ENCODE measurements at places on chromosomes 6 and 20.

- DNase-seq: no peak
Observed at GRCh38 chr6:139676718-139677117, 302.3 kb upstream of the CITED2 start.

DNA sequence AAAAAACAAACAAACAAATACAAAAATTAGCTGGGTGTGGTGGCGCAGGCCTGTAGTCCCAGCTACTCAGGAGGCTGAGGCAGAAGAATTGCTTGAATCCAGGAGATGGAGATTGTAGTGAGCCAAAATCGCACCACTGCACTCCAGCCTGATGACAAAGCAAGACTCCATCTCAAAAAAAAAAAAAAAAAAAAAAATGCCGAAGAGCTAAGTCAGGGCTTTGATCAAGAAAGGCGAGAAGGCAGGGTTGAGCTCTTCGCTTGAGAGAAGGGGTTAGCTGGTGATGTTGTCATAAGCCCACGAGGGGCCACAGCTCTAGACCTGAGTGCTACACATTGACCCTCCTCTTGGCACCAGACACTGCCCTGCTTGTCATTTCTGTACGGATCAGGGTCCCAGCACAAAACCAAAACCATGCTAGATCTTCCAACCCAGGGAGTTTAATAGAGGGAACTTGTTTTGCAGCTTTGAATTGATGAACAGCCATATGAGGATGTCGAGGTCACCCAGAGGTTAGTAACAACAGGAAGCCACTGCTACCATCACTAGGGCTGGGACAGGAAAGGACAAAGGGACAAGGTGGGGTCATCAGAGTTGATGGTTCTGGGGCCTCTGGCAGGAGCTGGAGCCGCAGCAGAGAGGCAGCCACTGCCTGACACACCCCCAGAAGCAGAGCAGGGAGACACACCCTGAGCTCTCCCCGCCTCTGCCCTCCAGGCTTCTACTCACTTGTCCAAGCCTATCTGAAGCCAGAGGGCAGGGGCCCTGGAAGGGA, 122.7 kb downstream of the SNX5 start:
- no peak for DNase-seq

DNA sequence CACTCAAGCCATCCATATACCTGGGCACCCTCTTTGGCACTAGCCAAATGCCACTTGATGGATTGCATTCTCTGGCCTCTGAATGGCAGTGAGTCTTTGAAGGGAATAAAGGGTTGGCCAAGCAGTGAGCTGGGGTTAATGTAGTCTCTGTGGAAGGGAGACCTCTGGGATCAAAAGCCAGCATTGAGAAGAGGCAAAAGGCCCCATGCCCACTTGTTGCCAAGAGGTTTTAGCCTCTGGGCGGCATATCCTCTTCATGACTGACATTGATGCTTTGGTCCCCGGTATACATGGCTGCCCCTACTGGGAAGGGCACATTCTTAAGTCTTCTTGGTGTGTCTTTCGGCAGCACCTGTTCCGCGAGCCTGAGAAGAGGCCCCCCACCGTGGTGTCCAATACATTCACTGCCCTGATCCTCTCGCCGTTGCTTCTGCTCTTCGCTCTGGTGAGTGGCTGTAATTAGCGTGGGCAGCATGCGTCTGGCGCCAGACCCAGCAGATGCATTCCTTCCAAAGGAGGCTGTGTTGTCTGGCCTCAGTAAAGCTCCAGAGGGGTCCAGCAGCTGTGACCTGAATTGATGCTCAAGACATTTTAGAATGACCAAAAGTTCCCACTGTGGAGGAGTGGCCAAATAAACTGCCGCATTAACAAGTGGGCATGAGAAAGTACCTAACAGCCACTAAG, 29.5 kb downstream of the GHRH start:
- no peak for DNase-seq

DNA sequence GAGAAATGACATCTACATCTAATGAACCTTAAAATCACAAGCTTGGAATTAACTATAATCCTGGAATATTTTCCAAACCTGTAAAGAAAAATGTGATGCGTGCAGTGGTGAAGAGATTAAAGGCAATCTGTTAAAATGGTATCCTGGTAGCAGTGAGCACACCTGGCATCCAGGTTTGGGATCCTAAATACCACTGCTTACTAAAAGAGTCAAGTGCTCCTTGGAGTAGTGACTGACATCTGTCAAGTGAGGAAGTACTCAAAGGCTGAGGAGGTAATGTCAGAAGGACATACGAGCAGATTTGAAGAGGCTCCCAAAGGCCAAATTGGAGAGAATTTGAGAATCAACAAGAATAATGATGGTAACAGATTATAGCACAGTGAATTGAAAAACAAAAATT, 32.8 kb downstream of the PCMT1 start:
- DNase-seq: no peak

GRCh38 chr20:48105526-48105925, 320.2 kb upstream of the SULF2 start:
- DNase-seq: no peak

GRCh38 chr20:4870906-4871305, 130.4 kb downstream of the SLC23A2 start:
- DNase-seq: no peak

GRCh38 chr6:154476494-154476893, 34.0 kb downstream of the CNKSR3 start:
- no peak for DNase-seq

DNA sequence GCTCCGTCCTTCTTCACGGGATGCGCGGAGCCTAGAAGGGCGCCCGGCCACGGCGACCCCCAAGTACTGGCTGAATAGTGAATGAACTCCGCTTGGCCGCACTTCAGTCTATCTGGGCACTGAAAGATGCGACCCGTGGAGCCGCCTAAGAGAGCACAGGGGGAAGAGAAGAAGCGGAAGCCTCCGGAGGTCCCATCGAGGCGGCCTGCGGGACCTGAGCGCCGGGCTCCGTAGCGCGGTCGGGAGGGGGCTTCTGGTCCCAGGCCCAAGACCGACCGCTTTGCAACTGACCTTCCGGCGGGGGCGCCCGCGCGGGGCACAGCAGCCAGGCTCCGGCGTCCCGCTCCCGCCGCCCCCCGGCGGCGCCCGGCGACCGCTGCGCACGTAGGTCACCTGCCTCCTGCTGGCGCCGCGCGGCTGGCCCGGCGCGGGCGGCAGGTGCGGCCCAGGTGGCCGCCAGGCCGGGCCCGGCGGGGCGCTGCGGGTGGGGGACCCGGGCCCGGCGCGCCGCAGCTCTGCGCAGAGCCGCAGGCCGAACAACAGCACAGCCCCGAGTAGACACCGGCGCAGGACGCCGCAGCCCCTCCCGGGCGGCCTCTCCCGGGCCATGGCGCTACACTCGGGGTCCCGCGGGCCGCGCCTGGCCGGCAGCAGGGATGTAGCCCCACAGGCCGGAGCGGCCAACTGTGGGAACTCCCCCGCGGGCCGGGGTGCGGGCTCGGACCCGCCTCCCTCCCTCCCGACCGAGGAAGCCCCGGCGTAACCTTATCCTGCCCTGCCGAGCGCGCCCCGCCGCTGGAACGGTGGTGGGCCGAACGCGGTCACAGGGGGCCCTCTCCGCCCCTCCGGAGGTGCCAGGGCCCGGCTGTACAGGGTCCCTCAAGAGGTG, at the start of gene METTL24:
TSS of gene METTL24 (minus strand) at position 686 of the 889 bp plus-strand sequence. CDS start at position 609, 77 bp downstream.
- peak; percentile 67 for DNase-seq

DNA sequence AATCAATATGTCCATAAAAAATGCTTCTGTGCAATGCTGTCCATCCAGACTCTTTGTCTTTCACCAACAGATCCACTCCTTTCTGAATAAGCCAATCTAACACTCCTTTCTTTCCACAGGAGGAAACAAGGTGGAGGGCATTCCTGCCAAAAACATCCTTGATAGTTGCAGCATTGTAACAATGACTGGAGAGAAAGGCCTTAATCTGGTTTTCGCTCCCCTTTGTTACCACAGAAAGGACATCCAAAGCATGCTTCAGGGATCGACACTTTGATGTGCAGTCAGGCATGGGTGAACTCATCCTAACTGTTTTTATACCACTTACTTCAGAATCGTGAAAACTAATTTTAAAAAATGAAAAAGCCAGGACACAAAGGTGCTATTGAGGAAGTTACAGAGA, 7.4 kb downstream of the IBTK start:
- no peak for DNase-seq

- DNase-seq: no peak
Observed at GRCh38 chr6:167553736-167554119, 228.8 kb downstream of the TTLL2 start.

- DNase-seq: no peak
Observed at GRCh38 chr6:143539734-143540133, 28.2 kb upstream of the FUCA2 start.

DNA sequence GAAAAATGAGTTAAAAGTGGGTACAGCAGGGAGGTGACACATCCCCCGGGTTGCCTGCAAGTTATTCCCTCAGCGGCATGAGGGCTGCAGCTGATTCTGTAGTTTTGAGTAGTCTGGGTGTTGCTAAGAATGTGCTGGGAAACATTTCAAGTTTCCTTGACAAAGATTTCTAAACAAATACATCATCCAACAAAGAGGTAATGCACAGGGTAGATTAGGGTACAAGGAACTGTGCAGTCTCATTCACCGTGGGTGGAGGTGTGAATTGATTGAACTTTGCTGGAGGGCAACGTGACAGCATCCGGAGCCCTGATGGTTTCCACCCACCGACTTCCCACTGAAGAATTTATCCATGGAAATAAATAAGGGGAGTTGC, 21.8 kb downstream of the CASS4 start:
- no peak for DNase-seq

GRCh38 chr6:32774426-32774825, 11.1 kb upstream of the HLA-DQB2 start:
- no peak for DNase-seq

DNA sequence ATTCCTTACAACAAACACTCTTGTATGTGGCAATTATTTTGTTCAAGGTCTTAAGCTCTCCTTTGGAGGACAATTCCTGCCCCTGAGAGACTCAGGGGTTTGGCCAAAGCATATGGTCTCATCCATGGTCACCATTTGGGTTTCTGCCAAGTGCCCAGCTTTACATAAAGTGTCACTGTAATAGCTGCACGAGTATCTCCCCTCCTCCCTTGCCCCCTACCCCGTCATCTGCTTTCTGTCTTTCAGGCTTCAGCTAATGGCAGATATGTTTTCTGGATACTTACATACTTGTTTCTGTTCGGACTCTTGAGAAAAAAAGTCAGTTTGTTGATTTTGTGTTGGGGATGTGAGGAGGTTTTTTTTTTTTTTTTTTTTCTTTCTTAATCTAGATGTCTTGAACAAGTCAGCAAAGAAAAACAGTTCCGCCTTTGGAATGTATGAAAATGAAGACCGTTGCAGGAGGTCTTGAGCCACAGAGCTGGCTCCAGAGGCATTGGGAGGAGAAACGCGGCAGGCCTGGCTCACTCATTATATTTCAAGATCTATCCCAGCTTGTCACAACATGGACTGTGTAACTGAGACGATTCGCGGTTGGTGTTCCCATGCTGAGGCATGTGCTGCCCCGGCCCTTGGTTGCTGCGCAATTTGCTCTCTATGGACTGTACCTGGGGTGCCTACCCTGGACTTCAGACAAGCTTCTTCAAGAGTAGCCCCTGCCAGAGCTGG, 32.6 kb upstream of the STX16 start:
- no peak for DNase-seq
